ENCODE measurements at places on chromosomes 3 and 15.
A peak's percentile ranks its signal among the peaks of the same experiment; 100 is the strongest.

DNA sequence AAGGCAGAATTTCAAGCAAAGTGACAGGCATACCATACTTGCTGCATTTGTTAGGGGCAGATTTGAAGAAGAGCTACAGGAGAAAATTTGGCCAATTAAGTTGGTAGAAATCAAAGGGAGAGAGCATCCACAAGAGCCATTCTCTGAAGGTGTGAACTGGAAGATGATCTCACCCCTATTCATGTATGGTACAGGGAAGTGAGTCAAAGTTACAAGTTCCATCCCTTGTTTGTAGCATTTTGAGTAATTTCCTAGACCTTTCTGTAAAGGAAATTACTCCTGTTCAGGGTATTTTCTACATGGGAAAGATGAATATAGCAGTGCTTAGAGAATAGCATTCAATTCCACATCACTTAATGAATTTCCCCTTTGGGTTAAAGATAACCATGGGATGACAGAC is 28.4 kb downstream of the TTC14 start:
- no peak for DNase-seq

GRCh38 chr3:127488740-127489139 is 101.8 kb downstream of the TPRA1 start:
- no peak for DNase-seq

DNA sequence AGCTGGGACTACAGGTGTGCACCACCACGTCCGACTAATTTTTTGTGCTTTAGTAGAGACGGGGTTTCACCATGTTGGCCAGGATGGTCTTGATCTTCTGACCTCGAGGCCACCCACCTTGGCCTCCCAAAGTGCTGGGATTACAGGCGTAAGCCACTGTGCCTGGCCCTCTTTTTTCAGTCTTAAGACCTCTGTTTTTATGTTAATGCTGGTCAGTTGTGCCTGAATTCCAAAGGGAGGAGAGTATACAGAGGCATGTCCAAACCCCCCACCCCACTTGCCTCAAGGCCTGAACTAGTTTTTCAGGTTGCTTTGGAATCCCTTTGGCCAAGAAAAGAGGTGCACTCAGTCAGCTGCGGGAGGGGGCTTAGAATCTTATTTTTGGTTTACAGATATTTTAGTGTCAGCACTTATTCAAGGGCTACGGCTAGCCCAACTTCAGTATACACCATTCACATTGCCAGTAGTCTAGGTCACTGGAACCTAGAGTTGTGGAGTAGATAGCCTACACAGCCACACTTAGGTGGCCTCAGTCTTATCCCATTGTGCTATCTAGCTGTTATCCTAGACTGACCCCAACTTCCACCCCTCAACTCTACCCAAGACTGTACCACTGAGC is 128.0 kb upstream of the TPM1 start:
- no peak for DNase-seq

DNA sequence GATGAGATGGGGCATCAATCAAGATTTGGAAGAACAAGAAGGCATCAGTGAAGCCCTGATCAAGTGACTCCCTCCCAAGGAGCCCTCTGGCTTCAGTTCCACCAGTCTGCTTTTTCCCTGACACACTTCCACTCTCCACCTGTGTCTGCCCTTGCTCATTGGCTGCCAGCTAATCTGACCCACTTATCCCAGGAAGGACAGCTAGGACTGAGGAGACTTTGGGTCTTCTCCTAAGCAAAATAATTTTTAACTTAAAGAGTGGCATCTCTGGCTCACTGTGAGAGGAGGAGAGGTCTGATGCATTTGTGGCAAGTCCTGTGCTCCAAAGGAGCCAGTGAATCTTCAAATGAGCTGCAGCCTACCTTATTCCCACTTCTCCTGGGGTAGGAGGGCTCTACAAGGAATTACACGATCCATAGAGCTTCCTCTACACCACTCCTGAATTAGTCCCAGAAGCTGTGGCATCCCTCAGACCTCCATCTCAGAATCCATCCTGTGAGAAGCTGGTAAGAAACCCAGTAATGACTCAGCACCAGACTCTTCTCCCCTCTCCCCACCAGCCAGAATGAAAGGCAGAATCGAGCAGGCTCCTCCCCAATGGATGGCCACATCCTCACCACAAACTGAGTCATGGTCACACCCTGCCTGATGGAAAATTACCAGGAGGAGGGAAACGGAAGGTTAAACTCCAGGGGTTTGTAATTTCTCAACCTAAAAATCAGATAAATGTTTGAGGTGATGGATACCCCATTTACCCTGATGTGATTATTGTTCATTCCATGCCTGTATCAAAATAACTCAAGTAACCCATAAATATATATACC is 6.3 kb upstream of the PKM start:
- DNase-seq = no peak

GRCh38 chr3:149703466-149703865 is 45.6 kb upstream of the WWTR1 start:
- DNase-seq = no peak

DNA sequence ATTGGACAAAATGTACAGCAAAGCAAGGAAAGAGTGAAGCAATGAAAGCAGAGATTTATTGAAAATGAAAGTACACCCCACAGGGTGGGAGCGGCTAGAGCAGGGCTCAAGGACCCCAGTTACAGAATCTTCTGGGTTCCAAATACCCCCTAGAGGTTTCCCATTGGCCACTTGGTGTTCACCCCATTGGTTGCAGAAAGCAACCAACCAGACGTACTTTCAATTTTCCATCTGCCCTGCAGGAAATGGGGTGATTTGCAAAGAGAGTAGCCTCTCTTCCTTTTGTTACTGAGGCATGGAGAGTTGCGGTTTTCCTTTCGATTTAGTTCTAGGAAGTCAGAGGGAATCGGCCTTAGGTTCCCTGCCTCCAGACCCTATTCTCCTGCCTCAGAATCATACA is 2.4 kb downstream of the PML start:
- DNase-seq = no peak

GRCh38 chr3:142046320-142047020 is 102.9 kb downstream of the TFDP2 start:
- no peak for DNase-seq

DNA sequence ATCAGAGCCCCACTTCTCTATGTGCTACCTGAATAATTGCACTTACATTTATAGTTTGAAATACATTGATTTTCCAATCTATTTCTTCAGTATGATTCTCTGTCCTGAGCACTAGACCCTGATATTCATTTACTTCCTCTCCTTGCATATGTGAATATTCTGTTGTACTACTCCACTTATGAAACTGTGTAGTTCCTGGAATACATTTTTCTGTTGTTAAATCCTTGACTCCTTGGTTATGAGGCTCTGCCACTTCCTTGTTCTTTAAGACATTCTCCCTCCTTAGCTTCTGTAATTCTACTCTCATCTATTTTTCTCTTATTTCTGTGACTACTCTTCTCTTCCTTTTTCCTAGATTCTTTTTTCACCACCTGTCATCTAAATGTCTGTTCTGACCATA is 12.9 kb upstream of the MGA start:
- no peak for DNase-seq

DNA sequence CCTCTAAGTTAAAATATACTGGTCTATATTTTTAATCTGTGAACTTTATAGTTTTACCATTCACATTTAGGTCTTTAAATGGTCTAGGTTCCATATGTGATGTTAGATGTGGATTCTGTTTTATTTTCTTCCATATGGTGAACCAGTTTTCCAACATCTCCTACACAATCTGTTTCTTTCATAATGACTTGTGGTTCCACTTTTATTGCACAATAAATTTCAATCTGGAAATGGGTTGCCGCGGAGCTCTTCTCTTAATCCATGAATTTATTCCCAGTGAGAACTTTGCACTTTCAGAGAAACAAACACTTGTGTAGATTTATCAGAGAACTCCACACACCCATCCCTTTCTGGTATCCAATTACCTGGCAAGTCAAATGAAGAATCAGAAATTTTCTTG is 20.9 kb upstream of the SPPL2A start:
- DNase-seq = no peak

DNA sequence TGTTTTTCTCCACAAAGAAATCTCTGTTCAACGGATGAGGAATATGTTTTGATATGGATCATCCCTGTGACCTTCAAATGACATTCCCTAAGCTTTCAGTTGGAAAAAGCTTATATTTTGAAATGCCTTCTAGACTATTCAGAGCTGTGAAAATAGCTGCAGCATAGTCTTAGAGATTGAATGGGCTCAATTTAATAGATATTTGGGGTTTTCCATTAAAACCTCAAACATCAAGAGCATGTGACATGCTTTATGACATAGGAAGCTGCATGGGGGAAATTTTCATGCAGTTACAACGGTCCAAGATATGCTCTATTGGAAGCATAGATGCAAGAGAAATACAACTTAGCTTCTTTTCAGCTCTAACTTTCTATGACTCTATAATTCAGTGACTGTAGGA is 102.8 kb downstream of the LSAMP start:
- no peak for DNase-seq

- no peak for DNase-seq
These were observed 439.4 kb upstream of the RBMS3 start for GRCh38 chr3:28841441-28841840.

GRCh38 chr3:120988994-120989393 is 81.0 kb downstream of the STXBP5L start:
- DNase-seq = no peak

GRCh38 chr15:65264863-65265430 is 21.7 kb downstream of the PARP16 start:
- no peak for DNase-seq

- DNase-seq = no peak
These were observed 58.1 kb upstream of the TTC14 start for GRCh38 chr3:180543877-180544276.

GRCh38 chr3:126270145-126270811 is 86.9 kb downstream of the KLF15 start:
- peak; percentile 67 for DNase-seq

DNA sequence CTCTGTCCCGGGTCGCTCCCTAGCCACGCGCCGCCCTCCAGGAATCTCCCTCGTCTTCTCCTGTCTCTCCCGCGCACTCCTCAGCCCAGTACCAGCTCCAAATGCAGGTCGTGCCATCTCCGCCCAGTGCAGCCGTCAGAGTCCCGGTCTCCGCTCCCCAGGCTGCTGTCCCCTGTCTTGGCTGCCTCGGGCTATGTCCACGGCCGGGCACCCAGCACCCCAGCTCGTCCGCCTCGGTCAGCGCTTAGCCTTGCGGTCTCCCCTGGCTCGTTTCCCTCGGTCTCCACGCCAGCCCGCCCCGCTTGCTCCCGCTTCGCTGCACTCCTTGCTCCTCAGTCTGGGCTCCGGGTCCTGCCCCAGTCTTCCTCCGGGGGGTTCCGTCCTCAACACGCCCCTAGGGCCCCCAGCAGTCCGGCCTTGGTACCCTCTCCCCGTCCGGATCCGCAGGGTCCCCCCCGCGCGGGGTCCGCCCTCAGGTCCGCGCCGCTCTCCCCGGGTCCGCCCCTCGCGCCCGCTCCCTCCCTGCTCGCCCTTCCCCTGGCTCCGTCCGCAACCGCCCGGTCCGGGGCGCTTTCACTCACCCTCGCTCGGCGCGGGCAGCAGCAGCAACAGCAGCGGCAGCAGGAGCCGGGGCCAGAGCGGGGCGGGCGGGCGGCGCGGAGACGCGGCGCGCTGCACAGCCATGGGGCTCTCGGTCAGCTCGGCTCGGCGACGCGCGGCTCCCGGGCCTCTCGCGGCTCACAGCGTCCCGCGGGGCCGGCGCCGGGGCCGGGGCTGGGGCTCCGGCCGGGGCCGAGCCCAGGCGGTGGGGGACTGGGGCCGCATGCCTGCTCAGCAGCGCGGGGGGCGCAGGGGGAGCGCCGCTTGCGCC is 462 bp downstream of the IGDCC3 start:
- DNase-seq = peak; percentile 35

DNA sequence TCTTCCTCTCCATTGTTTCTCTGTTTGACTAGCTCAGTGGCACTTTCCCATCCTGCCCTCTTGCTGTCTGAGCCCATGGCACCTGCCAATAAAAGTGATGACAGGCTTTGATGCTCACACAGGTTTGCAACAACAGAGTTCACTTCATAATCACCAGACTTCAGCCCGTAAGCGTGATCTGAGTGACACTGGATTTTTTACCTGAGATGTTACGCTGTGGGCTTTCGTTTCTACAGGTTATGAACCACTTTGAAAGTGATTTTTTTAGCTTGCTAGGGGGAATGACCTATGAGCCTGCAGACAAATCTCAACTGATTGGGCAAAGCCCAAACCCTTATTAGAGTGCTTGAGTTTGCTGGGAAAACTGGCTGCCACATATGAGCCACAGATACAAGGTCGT is 173.9 kb upstream of the ICE2 start:
- DNase-seq = no peak

GRCh38 chr3:137438561-137438960 is 325.6 kb upstream of the SOX14 start:
- no peak for DNase-seq

GRCh38 chr3:128072454-128073184 is 20.4 kb downstream of the SEC61A1 start:
- DNase-seq = no peak

GRCh38 chr3:50266017-50266416 is 2.9 kb upstream of the SEMA3B start:
- DNase-seq = no peak

DNA sequence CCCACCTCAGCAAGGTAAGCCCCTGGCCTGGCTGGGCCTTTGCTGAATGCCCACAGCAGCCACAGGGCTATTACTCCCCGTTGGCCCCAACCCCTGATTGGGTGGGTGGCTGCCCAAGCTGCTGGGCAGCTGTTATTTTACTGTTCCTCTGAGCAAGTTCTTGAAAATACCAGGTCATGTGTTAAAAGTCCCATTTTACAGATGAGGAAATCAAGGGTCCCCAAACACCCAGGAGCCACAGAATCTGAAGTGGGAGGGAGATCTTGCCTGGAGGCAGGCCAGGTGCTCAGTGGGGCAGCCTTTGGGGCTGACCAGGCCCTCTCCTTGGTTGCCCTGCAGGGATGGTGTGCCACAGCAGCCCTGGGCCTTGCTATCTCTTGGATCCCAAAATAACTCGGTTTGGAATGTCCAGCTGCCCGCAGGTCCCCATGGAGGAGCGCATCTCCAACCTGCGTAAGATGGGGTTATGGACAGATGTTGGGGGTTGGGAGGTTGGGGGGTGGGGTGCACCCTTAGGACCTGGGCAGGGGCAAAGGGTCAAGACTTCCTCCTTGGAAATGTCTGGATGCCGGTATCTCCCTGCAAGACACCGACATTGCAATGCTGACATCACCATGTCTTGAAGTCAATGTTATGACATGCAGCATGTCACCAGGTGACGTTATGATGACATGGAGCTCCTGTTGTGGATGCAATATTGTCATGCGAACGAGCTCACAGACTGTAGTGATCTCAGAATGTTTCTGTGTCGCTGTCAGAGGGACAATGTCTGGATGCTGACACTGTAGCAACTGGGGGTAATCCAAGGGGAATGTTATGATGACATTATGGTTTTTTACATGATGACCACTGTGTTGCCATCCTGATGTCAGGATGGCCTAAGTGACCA is 13.3 kb upstream of the CSPG4 start:
- DNase-seq = no peak

DNA sequence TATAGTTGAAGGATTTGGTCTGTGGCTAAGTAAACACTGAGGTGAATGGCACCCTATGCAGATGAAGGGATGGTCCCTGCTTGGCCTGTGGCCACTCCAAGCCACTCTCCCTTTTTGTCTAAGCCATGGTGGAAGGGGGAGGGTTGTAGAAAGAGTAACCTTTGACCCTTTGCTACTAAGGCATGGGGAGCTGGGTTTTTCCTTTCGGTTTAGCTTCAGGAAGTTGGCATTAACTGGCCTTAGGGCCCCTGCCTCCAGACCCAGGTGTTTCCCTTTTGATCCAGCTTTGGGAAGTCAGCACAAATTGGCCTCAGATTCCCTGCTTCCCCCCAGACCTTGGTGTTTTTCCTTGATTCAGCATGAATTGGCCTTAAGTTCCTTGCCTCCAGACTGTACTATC is 49.5 kb downstream of the EFCAB12 start:
- no peak for DNase-seq

Measured in posterior cingulate gyrus (tissue), 11 donors.